Chondrocyte (in vitro differentiated cells): ENCODE measurements at places on chromosomes 3 and 15. TPM values are rescaled to one million over a fixed set of nuclear protein-coding genes. Genes with fewer than 3 reads are reported as not detected.

CLDN16 gene
- 0.20 TPM in 1 of 3 replicates, not detected in the others for total RNA-seq

CLRN1 gene
- total RNA-seq = not detected in 3 replicates

SNX1 gene
- total RNA-seq = 71.3 to 95.0 TPM (median 72.2 TPM) in 3 replicates

CPNE9 gene
- total RNA-seq = not detected in 3 replicates

TRAT1 gene
- not detected in 3 replicates for total RNA-seq

UROC1 gene
- total RNA-seq = 0.15 TPM in 1 of 3 replicates, not detected in the others
